ENCODE measurements at places on chromosomes 12 and 14. TPM values are rescaled to one million over a fixed set of nuclear protein-coding genes. Genes with fewer than 3 reads are reported as not detected.

RTL1 gene
- total RNA-seq, result not detected

SPIC gene
- not detected for total RNA-seq

SLCO1B3 gene
- not detected for total RNA-seq

SOAT2 gene
- total RNA-seq, result not detected

ANG gene
- total RNA-seq, result 10.1 TPM

Data from regular cardiac myocyte (primary cell).